ENCODE measurements at places on chromosomes 16 and 17.

DNA sequence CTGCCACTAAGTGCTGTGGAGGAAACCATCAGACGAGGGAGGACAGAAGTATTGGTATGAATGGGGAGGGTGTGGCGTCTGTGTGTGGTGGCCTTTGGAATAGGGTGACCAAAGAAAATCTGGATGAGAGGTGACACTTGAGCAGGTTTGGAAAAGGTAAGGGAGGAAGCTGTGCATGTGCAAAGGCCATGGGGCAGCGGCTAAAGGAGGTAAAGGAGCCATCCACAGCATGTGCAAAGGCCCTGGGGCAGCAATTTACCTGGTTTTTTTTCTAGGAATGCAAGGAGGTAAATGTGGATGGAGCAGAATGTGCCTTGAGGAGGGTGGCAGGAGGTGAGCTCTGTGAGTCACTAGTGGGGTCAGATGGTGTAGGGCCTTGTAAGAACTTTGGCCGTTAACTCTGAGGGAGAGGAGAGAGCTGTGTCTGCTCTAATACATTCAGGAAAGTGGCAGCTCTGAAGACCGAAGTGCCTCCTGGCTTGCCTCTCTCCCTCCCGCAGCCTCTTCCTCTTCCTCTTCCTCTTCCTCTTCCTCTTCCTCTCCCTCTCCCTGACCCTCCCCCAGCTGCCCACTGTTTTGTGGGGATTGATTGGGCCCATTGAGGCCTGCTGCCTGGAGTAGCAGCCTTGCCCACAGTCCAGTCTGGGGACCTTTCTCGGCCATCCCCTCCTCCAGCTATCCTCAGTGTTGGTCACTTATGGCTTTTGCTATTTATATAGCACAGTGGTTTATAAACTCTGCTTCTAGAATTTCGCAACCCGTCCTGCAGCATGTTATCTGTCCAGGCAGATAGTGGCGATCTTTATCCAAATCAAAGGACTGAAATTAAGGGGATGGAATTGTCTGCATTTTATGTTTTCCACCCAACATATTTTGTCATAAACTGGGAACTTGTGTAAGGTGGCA lies 38.7 kb downstream of the CMIP start:
- peak; percentile 37 for DNase-seq

GRCh38 chr17:52283872-52284271 lies 125.4 kb upstream of the CA10 start:
- no peak for DNase-seq

DNA sequence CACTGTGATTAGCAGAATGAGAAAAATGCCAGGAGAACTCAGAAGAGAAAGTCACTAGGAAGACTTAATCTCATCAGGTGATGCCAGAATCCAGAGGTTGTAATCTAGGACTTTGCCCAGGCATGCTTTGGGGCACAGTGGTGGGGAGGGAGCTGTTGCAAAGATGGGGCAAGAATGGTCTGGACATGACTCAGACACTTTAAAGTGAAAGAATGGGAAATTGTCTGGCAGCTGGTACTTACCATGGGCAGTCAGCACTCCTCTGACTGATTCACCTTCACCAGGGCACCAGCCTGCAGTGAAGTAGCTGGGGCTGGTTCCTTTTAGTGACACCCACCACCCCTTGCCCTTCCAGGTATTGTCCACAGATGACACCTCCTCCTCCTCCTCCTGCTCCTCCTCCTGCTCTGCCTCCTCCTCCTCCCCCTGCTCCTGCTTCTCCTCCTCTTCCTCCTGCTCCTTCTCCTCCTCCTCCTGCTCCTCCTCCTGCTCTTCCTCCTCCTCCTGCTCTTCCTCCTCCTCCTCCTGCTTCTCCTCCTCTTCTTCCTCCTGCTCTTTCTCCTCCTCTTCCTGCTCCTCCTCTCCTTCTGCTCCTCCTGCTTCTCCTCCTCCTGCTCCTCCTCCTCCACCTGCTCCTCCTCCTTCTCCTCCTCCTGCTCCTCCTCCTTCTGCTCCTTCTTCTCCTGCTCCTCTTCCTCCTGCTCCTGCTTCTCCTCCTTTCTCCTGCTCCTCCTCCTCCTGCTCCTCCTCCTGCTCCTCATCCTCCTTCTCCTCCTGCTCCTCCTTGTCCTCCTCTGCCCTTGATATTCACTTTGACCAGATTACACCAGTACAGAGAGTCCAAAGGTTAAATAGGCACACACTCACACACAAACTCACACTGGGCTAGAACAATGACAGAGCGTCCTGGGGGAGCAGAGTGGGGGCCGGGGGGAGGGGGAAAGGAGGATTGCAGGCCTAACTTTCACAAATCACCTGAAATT lies at the start of gene CHD9NB:
Gene CHD9NB (minus strand): TSS at position 379 of the 983 bp plus-strand sequence. CDS start 8,739 bp downstream, outside the sequence.
- peak; percentile 84 for DNase-seq

GRCh38 chr16:51898872-51899271 lies 648.1 kb downstream of the TOX3 start:
- no peak for DNase-seq

- no peak for DNase-seq
Observed at GRCh38 chr16:54891346-54891745, 39.3 kb upstream of the IRX5 start.

- DNase-seq = no peak
Observed at GRCh38 chr16:49930841-49931240, 74.9 kb upstream of the ZNF423 start.

GRCh38 chr17:65550075-65550662 lies 11.3 kb downstream of the AXIN2 start:
- DNase-seq = no peak

GRCh38 chr17:80803451-80804428 lies 187.9 kb upstream of the CHMP6 start:
- DNase-seq = no peak

- DNase-seq = peak; percentile 35
Observed at GRCh38 chr16:88317613-88317965, 65.2 kb upstream of the ZNF469 start.

- DNase-seq = no peak
Observed at GRCh38 chr16:22306788-22307187, 9.6 kb downstream of the POLR3E start.

- DNase-seq = no peak
Observed at GRCh38 chr17:21298056-21298982, 13.8 kb downstream of the MAP2K3 start.

Measured in AG08396 (cell line).